ENCODE measurements at places on chromosomes 11 and 22. TPM values are rescaled to one million over a fixed set of nuclear protein-coding genes. Genes with fewer than 3 reads are reported as not detected.

- no peak overlapping the region for H3K27ac ChIP-seq
- no peaks in the 10 kb centered on the region for H3K27me3 ChIP-seq
- no peaks in the 10 kb centered on the region for H3K36me3 ChIP-seq
- no peak for DNase-seq
- no peak overlapping the region for H3K4me3 ChIP-seq
Observed at GRCh38 chr11:38411149-38411548, 1813.1 kb upstream of the RAG2 start.

GRCh38 chr22:38353701-38354100 lies 36.5 kb upstream of the CSNK1E start:
- no peaks in the 10 kb centered on the region for H3K27me3 ChIP-seq
- no peaks in the 10 kb centered on the region for H3K36me3 ChIP-seq
- DNase-seq: no peak
- H3K4me3 ChIP-seq: no peak overlapping the region

DNA sequence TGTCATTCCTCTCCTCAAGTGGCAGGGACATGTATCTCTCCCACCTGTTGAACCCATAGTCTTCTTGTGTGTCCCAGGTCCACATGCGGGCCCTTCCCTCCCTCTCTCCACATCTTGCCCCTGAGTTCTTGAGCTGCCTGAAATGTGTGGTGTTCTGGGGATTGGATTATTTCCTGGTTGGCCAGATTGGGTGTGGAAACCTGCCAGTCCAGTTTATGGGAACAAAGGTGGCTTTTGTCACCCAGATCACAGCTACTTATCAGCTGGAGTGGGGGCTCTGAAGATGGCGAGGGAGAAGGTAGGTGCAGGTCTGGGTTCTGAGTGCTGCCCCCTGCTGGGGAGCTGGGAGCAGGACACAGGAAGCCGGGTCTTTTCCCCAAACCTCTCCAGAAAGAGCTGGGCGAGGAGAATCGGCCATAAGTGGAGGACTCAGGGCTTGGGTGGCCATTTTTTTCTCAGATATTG lies 14.2 kb downstream of the DTX4 start:
- no peaks in the 10 kb centered on the region for H3K36me3 ChIP-seq
- no peak overlapping the region for H3K27ac ChIP-seq
- no peak overlapping the region for H3K4me3 ChIP-seq
- H3K4me1 ChIP-seq: peaks cover 6% of the 10 kb centered on the region
- peak; percentile 86 for DNase-seq

FGF4 gene
- total RNA-seq: not detected

- peaks cover 3% of the 10 kb centered on the region for H3K4me1 ChIP-seq
- H3K27ac ChIP-seq: no peak overlapping the region
- DNase-seq: no peak
- H3K36me3 ChIP-seq: no peaks in the 10 kb centered on the region
- H3K27me3 ChIP-seq: no peaks in the 10 kb centered on the region
- H3K4me3 ChIP-seq: no peak overlapping the region
Observed at GRCh38 chr11:78796956-78797355, 222.3 kb upstream of the NARS2 start.

SDHAF2 gene
- 25.3 TPM for total RNA-seq

BTG4 gene
- not detected for total RNA-seq

GPHA2 gene
- not detected for total RNA-seq

GRCh38 chr22:26981111-26981510 lies 323.7 kb downstream of the MIAT start:
- no peak for DNase-seq
- H3K27me3 ChIP-seq: no peaks in the 10 kb centered on the region
- H3K4me1 ChIP-seq: no peaks in the 10 kb centered on the region
- no peaks in the 10 kb centered on the region for H3K36me3 ChIP-seq
- H3K4me3 ChIP-seq: no peak overlapping the region
- no peak overlapping the region for H3K27ac ChIP-seq

GRCh38 chr22:29167032-29167911 lies 38.4 kb upstream of the EMID1 start:
- H3K36me3 ChIP-seq: no peaks in the 10 kb centered on the region
- DNase-seq: peak; percentile 96
- no peak overlapping the region for H3K27ac ChIP-seq
- H3K4me1 ChIP-seq: peaks cover 19% of the 10 kb centered on the region
- no peaks in the 10 kb centered on the region for H3K27me3 ChIP-seq

Data from Karpas-422 (cell line).